ENCODE measurements at places on chromosomes 3 and 15.

GRCh38 chr3:170482199-170482598 is 63.5 kb downstream of the CLDN11 start:
- DNase-seq: no peak

DNA sequence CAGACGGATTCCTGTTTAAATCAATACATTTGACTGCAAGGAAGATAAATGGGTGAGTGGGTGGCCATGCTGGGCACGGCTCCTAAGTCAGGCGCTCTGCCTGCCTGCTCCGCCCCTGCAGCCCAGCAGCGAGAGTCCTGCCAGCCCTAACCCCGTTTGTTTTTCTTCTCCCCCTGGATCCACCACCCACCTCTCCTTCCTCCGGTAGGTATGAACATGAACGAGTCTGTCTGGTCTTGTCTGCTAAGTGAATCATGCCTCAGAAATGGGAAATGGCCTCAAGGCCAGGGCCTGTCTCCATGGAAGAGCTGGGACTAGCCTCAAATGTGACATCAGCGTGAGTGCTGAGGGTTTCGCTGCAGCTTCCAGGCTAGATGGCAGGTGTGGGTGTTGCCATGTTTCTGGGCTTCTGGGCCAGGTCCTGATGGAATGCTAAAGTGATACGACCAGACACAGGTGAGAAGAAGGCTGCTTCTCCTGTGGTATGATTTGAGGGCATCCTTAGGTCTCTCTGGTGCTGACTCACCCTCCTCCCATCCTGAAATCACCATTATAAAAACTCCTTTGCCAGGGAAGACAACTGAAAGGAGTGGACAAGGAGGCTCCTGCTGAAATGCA is 5.6 kb upstream of the FEM1B start:
- DNase-seq: no peak

DNA sequence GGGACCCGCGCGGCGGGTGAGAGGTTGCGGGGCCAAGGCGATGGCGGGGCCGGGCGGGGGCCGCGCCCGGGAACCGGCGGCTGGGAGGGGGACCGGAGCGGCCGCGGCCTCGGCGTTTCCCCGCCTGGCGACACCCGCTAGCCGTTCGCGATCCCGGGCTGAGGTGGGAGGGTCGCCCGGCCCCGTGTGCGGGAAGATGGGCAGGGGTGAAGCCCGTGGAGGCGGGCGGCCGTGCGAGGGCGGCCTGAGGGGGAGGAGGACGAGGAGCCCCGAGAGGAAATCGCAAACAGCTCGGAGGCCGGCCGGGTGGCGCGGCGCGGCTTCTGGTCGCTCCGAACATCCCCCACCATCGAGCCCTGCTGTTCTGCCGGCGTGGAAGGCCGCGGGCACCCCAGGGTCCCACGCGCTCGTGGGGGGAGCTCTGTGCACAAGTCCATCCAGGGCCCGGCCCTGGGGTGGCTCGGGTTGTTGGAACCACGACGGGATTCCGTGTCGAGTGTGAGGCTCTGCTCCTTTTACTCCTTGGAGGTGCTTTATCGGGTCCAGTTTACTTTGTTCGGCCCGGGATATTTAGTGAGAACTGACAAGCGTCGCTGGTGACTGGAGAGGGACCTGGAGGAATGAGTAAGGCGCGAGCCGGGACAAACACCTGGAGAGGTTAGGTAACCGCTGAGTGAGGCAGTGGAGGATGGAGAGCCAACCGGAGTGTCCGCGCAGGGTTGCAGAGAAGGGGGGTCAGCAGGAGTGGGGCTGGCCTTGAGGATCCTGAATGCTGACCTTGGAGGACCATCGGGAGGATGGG is 728 bp downstream of the CRTC3 start:
- peak; percentile 62 for DNase-seq

DNA sequence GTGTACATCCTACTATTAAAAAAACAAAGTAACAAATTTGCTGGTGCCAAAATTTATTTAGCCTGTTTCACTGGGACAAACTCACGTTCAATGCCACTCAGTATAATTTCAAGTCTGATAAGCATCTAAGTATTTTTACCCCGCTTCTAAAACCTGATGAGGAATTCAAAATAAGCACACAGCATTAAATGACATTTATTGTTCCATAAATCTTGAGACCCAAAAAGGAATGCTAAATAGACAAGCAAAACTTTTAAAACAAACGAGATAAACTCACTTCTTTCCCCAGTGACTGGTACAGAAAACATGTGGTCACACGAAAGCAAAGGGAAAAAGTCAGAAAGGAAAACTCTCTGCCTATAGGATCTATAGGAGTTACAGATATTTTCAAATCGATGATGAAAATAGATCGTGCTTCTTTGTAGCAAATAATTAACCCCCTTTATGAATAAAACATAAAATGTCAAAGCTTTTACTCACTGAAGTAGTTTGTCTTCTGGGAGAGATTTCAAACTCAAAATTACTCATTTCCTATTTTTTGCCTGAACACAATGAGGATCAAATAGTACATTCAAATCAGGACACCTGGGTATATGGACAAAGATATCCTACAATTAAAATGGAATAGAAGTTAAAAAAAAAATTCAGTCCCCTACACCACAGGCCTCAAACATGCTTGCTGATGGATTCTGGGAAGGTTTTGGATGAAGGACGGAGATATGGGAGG is 51.7 kb downstream of the UBP1 start:
- DNase-seq: no peak

DNA sequence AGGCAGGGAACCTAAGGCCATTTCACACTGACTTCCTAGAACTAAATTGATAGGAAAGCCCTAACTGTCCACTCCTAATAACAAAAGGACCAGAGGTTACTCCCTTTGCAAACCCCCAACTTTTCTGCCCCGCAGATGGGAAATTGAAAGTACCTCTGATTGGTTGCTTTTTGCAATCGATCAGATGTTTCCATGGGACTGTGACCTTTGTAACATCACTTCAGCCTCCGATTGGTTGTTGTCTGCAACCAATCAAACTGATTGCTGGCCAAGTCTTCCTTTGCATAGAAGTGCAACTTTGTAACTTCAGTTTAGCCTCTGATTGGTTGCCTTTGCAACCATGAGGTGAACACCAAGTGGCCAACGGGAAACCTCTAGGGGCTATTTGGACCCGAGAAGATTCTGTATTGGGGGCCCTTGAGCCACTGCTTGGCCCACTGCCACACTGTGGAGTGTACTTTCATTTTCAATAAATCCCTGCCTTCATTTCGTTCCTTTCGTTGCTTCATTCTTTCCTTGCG is 11.3 kb upstream of the KNL1 start:
- peak; percentile 71 for DNase-seq

GRCh38 chr3:198027799-198028390 is 67.9 kb downstream of the LMLN start:
- no peak for DNase-seq

DNA sequence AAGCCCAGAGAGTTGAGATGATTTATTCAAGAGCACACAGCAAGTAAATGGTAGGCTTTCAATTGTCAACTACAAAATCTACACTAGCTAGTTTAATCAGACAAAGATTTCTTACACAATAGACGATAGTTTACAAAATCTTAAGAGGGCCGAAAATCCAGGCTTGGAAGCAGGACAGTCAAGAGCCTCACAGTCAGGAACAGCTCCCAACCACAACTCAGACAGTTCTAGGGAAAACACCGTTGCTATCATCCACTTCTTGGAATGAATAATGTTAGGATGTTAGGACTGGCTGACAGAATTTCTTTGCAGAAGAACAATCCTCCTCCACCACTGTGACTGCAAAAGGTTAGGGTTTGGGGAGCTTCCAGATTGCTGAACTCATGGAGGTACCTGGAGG is 290.8 kb upstream of the ZPLD1 start:
- DNase-seq: no peak

Data from DMS53 (cell line).